ENCODE measurements at places on chromosomes 1 and 21.

DNA sequence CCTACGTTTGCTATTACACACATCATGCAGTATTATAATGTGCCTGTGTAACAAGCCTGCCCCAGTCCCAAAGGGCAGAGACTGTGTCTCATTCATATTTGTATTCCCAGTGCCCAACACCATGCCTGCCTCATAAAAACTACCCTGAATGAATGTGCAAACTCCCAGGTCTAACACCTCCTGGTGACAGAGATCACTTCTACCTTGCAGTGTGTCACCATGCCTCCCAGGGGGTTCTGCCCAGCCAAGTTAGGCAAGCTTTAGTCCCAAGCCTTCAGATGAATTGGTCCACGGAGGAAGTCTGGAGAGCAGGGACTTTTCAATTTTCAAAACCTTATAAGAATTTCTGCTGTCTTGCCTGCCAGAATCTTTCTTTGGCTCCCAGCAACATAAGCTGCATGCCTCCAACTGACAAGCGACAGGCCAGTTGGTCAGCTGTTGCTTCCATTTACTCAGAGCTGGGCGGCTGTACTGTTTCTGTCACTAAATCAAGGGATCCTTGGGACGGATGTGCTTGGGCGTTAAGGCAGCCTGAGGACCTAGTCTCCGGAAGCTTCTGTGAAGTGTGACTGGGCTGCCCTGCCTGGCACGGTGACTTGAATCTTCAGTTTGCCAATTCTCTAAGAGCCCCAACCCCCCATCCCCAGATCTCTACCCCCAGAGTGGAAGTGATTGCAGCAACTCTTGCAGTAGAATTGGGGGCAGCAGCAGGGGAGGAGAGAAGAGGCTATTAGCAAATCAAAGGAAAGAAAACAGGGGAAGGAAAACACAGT is 1.2 kb downstream of the RXRG start:
- no peak for DNase-seq

DNA sequence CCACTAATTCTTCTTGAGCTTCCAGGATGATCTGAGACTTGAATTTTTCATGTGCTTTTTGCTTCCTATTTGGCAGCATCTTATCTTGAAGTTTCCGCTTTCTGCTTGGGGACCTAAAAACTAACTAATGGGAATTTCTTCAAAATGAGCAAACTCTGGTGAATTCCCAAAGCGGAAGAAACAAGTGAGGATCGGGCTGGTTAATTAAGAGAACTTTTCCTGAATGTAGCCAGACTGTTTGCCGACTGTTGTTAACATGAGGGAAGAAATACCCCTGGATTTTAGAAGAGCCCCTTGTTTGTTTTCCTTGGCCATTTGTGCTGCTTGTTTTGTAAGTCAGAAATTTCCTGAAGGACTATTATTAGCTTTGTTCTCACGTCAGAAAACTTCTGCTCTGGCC is 6.1 kb upstream of the SELE start:
- DNase-seq, result no peak

DNA sequence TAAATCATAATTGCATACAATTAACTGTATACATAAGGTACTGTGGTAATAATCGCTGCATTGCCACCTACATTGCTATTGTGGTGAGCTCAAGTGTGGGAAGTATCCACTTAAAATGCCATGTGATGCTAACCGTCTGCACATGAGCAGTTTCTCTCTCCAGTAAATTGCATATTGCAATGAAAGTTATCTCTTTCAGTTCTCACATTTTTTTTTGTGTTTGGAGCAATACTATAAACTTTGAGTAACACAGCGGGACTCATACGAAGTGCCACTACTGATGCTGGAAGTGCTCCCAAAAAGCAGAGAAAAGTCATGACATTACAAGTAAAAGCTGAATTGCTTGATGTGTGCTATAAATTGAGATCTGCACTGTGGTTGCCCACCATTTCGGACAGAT is 38.5 kb downstream of the DISC1 start:
- no peak for DNase-seq

DNA sequence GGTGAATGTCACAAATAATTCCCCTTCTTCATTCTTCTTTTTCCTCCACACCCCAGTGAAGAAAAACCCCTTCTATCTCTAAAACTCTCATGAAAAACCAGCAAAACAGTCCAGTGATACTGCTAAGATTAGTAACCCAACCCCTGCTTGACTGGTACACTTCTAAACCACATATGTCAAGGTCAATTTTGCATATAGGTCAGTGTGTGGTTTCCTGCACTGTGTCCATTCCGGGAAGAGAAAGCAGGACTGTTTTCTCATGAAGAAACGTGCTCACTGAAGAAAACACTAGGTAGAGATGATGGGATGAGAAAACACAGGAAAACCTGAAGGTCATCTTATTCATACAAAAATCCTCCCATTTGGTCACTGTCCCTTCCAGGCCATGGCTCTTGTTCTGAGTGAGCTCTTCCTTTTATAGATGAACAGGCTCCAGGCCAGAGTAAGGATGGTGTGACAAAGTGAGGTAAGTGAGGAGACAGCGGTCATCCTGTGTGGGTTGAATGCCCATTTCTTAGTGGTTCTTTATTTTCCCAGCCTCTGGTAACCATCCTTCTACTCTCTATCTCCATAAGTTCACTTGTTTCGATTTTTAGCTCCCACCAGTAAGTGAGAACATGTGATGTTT is 122.7 kb downstream of the FASLG start:
- DNase-seq, result no peak

- DNase-seq, result no peak
These were observed 22.0 kb downstream of the THAP3 start for GRCh38 chr1:6646499-6647148.

GRCh38 chr1:51512120-51512519 is 6.9 kb downstream of the EPS15 start:
- no peak for DNase-seq

DNA sequence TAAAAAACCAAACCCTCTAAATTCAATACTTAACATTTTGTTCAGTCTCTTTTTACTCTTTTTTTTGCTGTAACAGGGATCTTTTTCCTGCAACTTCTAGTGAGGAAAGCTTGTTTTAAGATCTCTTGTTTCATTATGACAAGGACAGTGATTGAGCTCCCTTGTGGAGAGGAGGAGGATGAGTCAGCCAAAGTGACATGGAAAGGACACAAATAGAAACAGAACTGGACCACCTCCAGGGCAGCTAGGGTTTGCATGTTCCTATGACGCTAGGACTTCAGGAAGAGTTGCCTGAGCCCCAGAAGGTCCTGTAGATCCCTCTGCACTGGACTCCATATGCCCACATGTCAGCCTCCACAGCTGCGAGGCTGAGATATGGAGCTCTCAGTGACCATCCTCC is 212.6 kb upstream of the FAM78B start:
- DNase-seq, result no peak

GRCh38 chr1:938088-938683 is 14.5 kb downstream of the SAMD11 start:
- no peak for DNase-seq

DNA sequence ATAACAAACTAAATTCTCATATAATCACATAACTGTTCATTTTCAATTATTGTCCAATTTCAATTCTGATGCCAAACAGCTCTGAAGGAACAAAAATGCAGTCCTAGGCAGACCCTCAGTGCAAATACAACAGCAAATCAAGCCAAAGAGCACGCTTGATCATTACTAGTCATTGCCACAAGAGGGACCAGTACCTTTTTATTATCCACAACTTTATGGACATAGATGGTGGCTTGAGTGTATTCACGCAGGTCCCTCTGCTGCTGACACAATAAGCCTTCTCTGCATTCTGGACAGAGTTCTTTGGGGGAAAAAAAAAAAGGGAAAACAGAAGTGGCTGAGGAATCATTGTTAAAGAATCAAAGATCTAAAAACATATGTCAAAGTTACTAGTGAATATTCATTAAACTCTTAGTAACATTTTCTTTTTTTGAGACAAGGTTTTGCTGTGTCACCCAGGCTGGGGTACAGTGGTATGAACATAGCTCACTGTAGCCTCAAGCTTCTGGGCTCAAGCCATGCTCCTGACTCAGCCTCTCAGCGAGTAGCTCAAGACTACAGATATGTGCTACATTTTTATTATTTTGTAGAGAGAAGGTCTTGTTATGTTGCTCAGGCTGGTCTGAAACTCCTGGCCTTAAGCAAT is 34.3 kb upstream of the RAP1GAP start:
- DNase-seq, result no peak

- no peak for DNase-seq
These were observed 26.3 kb downstream of the PER3 start for GRCh38 chr1:7810395-7810794.

GRCh38 chr1:21200767-21201166 is 24.1 kb upstream of the EIF4G3 start:
- DNase-seq, result no peak

GRCh38 chr1:181548497-181548896 is 65.2 kb downstream of the CACNA1E start:
- no peak for DNase-seq

DNA sequence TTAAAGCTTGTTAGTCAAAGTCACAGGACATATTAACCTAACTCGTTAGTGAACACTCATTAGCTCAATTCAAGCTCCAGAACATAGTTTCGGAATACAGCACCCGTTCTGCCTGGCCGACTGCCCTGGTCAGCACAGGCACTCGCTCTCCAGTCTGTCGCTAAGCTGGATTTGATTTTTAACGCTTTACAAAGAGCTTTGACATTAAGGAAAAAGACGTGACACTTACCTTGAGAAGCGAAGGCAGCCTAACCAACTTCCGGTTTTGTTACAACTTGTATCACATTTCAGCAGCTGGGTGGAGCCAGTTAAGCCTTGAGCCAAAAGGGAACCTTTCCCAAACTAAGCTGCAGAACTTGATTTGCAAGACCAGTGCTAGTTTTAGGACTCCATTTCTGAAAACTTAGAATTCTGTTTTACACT is at the start of gene FRRS1:
Gene FRRS1 (minus strand): TSS at position 258 of the 423 bp plus-strand sequence. CDS start 17,867 bp downstream, outside the sequence.
- DNase-seq, result peak; percentile 52

GRCh38 chr1:2091611-2092604 is 41.7 kb downstream of the PRKCZ start:
- no peak for DNase-seq

- no peak for DNase-seq
These were observed 89.4 kb upstream of the GPR52 start for GRCh38 chr1:174358344-174358743.

DNA sequence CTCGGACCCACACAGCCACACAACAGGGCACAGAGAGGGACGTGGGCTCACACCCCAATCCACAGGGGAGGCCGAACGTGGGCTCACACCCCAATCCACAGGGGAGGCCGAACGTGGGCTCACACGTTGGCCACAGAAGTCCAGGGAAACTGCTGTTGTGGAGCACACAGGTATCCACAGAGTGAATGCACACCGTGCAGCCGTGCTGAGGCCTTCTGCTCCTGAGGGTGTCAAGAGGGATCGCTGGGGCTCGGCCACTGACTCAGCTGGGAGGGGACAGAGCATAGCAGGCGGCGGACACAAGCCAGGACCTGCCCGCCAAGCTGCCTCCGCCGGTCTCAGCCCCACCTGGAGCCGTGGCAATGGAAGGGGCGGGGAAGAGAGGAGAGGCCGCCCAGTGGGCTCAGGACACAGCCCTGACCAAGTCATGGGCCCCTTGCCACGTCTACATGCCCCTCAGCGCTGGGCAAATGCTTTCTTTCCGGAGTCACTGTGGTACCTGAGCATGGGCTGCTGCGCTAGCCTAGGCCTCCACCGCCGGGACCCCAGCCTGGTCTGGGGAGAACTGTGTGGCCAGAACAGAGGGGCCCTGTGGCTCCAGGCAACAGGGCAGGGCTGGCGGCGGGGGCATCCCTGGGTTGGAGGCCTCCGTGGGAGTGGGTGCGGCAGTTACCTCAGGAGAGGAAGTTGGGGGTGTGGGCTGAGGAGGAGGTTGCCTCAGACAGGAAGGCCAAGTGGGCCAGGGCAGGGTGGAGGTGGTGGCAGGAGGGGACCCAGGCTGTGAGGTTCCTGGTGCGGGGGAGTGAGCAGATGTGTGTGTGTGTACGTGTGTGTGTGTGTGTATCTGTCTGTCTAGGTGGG is 1.2 kb downstream of the SYTL1 start:
- no peak for DNase-seq

- DNase-seq, result peak; percentile 23
These were observed 1.3 kb downstream of the JAM2 start for GRCh38 chr21:25640202-25640942.

DNA sequence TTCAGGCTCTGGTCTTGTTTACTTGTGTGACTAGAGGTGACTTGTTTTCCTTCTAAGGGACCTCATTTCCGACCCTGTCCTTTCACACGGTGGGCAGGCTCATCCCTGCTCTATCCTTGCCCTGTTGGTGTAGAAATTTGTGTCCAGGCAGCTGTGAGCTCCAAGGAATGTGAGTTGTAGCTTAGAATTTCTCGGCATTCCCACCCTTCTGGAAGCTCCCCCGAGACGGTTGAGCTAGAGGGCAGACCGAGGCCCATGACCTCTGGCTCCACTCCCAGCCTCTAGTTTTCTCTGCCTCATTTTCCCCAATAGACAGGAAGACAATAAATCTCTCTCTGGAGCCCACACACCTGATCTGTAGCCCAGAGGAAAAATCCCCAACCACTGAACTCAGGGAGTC is 100.9 kb downstream of the NAV1 start:
- no peak for DNase-seq

DNA sequence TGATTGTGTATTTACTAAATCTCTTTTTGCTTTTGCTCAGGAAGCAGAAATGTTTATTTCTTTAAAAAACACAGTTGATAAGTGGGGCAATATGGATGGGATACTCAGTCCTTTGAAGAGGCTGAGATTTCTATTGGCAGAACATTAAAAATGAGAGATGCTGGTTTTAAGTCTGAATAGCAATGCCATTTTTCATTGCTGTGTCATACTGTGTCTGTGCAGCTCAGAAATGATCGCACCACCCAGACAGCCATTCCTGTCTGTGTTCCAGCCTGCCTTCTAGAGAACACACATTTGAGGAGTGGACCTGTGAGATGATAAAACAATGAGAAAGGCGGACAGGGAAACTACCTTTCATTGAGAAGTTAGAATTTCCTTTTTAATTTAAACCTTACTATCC is 231.2 kb upstream of the USP24 start:
- no peak for DNase-seq

DNA sequence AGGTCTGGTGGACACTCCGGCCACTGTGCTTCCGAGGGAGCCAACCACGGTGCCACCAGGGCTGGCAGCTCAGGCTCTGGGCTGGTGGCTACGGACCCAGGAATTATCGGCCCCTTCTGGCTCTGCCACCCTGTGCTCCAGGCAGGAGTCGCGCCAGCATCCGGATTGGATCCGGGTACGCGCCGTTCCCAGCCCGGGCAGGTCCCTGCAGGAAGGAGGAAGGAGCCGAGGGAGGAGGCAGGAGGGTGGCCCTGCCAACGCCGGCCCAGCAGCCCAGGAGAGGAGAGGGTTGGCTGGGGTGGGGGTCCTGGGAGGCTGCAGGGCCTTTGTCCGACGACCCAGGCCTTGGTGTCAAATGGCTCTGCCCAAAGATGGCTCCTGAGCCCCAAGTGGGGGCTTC is 160.5 kb downstream of the CASZ1 start:
- DNase-seq, result no peak

All from GM12892 (cell line).